ENCODE measurements at places on chromosomes 2 and 18. TPM values are rescaled to one million over a fixed set of nuclear protein-coding genes. Genes with fewer than 3 reads are reported as not detected.
A peak's percentile ranks its signal among the peaks of the same experiment; 100 is the strongest.

SERPINB3 gene
- total RNA-seq = not detected

GRCh38 chr2:178877874-178878273 lies 70.7 kb upstream of the TTN start:
- no peak for DNase-seq

DNA sequence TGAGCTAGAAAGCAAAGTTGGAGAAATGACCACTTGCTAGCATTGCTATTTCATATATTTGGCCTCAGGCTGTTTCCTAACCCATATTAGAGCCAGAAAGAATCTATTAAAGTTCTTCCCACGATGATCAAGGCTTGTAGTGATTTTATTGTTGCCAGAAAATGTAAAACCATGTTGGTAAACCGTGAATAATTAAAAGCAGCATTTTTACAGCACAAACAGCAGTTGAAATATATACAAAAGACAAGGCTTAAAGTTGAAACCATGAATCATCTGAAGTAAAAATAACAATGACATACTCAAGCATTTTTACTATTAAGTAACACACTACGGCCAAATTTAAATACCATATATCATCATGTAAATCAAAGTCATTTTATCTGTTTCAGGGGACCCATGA lies 27.7 kb upstream of the DSC3 start:
- no peak for DNase-seq

- no peak for DNase-seq
Measured at GRCh38 chr18:24428709-24429108, 2.2 kb downstream of the IMPACT start.

LRRC30 gene
- not detected for total RNA-seq

DNA sequence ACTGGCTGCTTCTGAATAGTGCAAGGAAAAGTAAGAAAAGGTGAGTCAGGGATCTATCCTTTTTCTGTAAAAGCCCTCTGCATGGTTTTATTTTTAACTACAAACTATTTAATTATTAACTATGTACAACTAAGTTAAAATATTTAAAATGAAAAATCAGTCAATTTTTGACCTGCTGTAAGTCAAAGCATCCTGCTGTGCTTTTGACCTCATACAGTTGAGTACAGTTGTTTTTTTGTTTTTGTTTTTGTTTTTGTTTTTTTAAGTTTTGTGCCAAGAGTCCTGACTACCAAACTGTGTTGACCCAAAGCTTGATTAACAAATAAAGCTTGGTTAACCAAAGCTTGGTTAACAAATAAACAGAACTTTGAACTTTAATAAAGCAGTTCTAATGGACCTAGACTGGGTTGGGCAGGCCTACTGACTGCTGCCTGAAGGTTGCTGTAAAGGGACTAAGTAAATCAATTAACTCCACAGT lies at the start of gene ACMSD:
Gene ACMSD (plus strand): TSS at position 474 of the 478 bp plus-strand sequence. CDS start 67 bp downstream, outside the sequence.
- DNase-seq = no peak

FOXD4L1 gene
- 0.43 TPM for total RNA-seq

GRCh38 chr2:9708683-9709538 lies 78.1 kb upstream of the YWHAQ start:
- no peak for DNase-seq

DNA sequence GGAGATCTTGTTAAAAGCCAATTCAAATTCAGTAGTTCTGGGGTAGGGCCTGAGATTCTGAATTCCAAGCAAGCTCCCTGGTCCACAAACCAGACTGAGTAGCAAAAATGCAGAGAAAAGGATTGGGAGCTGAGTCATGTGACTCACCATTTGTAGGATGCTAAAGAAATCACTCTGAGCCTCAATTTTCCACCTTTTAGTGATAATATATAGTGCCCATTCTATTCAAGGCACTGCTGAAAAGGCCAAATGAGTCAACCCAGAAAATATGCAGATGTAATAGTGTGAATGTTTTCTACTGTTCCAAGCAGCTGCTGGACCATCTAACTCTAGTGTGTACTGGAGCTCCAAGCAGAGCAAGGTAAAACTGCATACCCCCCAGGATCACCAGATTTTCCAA lies 47.2 kb downstream of the SLC14A2 start:
- peak; percentile 30 for DNase-seq

DNA sequence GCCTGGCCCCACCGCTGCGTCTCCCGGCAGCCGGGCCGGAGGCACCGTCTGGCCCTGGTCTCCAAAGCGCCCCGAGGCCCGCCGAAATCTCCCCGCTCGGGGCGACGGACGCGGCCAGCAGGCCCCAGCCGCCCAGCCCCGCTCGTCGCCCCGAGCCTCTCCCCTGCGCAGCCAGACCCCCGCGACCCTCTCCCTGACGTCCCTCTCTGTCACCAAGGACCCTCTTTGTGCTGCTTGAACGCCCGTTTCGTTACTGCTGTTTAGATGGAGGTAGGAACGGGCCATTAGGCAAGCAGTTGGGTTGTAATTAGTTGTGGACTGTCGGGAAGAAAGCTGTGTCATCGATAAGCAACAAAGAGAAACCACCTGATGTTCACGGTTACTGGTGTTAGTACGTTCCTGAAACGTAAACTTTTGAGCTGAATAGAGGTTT lies 686 bp downstream of the UBXN4 start:
- peak; percentile 46 for DNase-seq

IL1R2 gene
- total RNA-seq = not detected

- DNase-seq = no peak
Measured at GRCh38 chr2:40851661-40852060, 399.8 kb upstream of the SLC8A1 start.

DNA sequence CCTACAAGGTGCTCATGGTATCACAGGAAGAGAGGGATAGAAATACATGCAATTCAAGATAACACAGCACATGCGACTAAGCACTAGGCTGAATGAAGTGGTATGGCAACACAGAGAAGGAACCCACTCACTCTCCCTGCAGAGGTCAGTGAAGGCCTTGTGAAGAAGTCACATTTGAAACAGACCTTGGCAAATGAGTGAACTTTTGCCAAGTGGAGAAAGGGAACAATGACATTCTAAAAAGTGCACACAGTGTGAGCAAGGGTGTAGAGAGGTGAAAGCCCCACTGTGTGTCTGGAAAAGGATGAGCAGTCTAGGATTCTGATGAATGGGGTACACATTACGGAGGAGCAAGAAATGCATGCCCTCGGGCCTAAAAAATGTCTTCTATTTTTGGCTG lies 23.3 kb downstream of the KLF7 start:
- DNase-seq = no peak

- peak; percentile 15 for DNase-seq
Measured at GRCh38 chr2:175195012-175195411, 13.5 kb upstream of the ATP5MC3 start.

SLC23A3 gene
- total RNA-seq = not detected

- DNase-seq = peak; percentile 88
Measured at GRCh38 chr2:192500550-192501200, 305.9 kb upstream of the TMEFF2 start.

TEKT4 gene
- not detected for total RNA-seq

DNA sequence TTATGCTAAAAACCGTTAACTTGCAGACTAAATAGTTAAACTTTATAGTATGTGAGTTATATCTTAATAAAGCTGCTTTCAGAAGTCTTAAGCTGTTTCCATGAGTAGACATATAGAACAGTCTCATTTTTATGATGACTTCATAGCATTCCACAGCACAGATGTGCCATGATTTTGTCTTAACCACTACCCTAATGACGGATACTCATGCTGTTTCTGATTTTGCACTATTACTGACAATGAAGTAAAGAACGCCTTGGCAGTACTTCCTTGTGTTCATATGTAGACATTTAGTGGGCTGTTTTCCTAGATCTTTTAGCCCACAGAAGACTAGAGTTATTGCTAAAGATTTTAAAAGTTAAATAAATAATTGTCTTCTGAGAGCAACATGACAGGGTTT lies 175.6 kb upstream of the RAB6C start:
- DNase-seq = no peak

DNA sequence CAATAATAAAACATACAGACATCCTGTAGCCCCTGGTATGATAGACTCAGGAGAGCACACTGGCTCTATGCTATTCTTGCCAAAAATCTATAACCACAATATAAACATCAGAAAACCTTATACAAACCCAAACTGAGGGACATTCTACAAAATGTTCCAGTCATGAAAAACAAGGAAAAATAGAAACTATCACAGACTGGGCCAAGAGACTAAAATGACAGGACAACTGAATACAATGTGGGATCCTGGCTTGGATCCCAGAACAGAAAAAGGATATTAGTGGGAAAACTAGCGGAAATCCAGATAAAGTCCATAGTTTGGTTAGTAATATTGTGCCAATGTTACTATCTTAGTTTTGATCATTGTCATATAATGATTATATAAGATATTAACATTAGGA lies 29.6 kb upstream of the EPAS1 start:
- DNase-seq = peak; percentile 51

- peak; percentile 18 for DNase-seq
Measured at GRCh38 chr2:41194230-41194629, 742.3 kb upstream of the SLC8A1 start.

GATA6 gene
- 0.08 TPM for total RNA-seq

DNA sequence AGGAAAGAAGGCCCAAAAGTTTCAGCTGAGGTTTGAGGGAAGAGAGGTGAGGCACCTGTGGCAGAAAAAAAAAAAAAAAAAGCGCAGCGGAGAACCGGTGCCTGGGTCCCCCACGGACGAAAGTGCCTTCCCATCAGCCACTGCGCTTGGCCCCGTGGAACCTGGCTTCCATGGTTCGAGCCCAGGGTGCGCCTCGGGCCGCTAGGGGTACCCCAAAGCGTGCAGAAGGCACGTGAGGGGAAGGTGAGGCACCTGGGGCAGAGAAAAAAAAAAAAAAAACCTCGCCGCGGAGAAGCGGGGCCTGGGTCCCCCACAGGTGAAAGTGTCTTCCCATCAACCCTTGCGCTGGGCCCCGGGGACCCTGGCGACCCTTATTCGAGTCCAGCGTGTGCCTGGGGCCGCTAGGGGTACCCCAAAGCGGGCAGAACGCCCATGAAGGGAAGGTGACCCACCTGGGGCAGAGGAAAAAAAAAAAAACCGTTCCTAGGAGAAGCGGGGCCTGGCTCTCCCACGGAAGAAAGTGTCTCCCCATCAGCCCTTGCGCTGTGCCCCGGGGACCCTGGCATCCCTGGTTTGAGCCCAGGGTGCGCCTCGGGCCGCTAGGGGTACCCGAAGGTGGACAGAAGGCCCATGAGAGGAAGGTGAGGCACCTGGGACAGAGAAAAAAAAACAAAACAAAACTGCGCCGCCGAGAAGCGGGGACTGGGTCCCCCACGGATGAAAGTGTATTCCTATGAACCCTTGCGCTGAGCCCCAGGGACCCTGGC lies 228.6 kb downstream of the CCDC74A start:
- no peak for DNase-seq

POTEJ gene
- not detected for total RNA-seq

DNA sequence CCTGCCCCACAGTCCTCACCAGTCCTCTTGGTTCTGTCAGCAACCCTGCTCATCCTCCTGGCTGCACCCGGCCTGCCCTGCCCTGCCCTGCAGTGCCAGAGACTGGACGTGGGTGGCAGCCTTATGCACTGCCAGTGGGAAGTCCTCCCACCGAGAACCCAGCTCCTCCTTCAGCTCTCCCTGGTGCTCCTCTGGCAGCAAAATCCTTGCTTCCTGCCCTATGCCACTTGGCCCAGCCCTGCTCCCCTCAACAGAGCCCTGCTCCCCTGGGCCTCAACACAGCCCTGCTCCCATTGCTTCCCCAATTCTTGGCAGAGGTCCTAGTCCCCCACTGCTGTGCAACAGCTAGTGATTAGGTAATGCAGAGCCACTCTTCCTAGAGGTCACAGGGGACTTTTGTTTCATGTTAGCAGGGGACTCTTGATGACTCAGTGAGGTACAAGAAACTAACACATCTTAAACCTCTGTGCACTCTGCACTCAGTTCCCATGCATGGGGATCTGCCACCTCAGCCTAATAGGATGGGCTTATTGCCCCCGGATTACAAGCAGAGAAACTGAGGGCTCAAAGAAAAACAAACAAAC lies 58.0 kb upstream of the EDAR start:
- no peak for DNase-seq

LHCGR gene
- not detected for total RNA-seq

DNA sequence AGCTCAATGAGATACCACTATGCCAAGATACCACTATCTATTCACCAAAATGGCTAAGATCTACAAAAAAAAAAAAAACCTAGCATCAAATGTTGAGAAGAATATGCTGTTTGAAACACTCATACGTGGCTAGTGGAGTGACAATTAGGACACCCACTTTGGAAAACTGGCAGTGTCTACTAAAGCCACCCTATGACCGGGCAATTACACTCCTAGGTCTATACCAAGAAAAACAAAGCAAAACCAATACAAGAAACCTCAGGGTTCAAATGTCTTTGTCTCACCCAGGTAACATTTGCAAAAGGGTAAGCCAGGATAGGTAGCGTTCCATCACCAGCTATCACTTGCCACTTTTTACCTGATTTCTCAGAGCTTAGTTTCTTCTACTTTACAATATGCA lies 123.6 kb upstream of the CAB39 start:
- no peak for DNase-seq

ANKRD30BL gene
- not detected for total RNA-seq

- DNase-seq = peak; percentile 1
Measured at GRCh38 chr2:41024816-41025215, 572.9 kb upstream of the SLC8A1 start.

DNA sequence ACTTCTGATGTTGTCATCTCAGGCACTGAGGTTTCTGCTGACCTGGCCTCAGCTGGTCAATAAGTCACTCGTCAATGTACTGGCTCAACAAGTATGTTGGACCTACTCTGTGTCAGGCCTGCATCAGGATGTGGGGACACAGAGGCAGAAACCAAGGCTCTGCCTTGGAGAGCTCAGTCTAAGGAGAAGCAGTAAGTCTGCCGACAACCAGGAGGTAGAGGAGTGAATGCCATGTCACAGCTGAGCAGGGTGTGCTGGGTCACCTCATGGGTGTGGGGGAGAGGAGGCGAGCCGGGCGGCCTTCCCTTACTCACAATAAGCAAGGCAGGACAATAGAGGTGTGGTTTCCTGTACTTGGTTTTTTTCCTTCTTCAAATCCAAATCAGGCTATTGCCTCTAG lies 75.8 kb downstream of the COLEC12 start:
- no peak for DNase-seq

GRCh38 chr2:226800941-226801784 lies 1.5 kb upstream of the IRS1 start:
- DNase-seq = no peak

GRCh38 chr2:229475778-229476177 lies 204.7 kb upstream of the PID1 start:
- DNase-seq = no peak

GRCh38 chr2:95266781-95267430 lies 7.3 kb upstream of the PROM2 start:
- DNase-seq = no peak

GRCh38 chr18:13688191-13689136 lies 37.9 kb downstream of the FAM210A start:
- DNase-seq = no peak

DNA sequence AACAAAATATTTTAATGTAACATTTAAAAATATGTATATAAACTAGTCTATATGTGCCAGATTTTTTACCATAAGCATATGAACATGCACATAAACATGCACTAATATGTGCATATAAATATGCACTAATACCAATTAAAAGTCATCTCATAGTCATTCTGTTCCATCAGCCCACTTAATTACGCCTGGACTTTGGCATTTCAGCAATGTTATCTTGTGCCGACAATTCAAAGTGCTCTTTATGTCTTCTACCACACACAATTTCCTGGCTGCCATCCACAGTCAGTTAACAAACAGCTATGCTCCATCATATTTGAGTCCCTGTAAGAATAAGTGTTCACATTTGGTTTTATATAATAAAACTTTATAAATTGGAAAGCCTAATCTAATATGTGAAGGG lies 92.6 kb upstream of the TSPYL6 start:
- DNase-seq = peak; percentile 8

TRIM43B gene
- not detected for total RNA-seq

- DNase-seq = no peak
Measured at GRCh38 chr2:68564426-68564825, 79.0 kb upstream of the PROKR1 start.

SP100 gene
- 55.3 TPM for total RNA-seq

MEIS1 gene
- 3.2 TPM for total RNA-seq

Measured in myocyte (in vitro differentiated cells).